Smooth muscle cell of the pulmonary artery (primary cell): ENCODE measurements at places on chromosomes 7 and 10. TPM values are rescaled to one million over a fixed set of nuclear protein-coding genes. Genes with fewer than 3 reads are reported as not detected.

The TMEM26 gene
- 0.40 and 2.0 TPM in 2 replicates for total RNA-seq

The NUTM2A gene
- total RNA-seq: 0.46 and 0.56 TPM in 2 replicates

The PLXDC2 gene
- total RNA-seq: 12.7 and 22.9 TPM in 2 replicates

The APBB1IP gene
- total RNA-seq: 0.13 and 0.26 TPM in 2 replicates

The STEAP1 gene
- 48.2 and 62.2 TPM in 2 replicates for total RNA-seq

The ICA1 gene
- total RNA-seq: 0.13 and 0.52 TPM in 2 replicates

The OR13A1 gene
- total RNA-seq: not detected in 2 replicates

The ITIH5 gene
- total RNA-seq: 3.6 and 24.9 TPM in 2 replicates

The PRKCQ gene
- 0.03 TPM in 1 of 2 replicates, not detected in the other for total RNA-seq

The LIPA gene
- 54.0 and 63.7 TPM in 2 replicates for total RNA-seq

The PHKG1 gene
- total RNA-seq: 1.3 and 1.8 TPM in 2 replicates

The NOLC1 gene
- 20.2 and 28.0 TPM in 2 replicates for total RNA-seq

The LIPK gene
- not detected in 2 replicates for total RNA-seq

The TMEM225B gene
- total RNA-seq: 0.52 and 1.1 TPM in 2 replicates

The ARHGAP22 gene
- 85.4 and 107 TPM in 2 replicates for total RNA-seq

The GNAT3 gene
- not detected in 2 replicates for total RNA-seq

The SLC13A1 gene
- not detected in 2 replicates for total RNA-seq

The GOLGA7B gene
- under 0.01 and 0.03 TPM in 2 replicates for total RNA-seq

The ADCYAP1R1 gene
- total RNA-seq: not detected in 2 replicates

The ARHGEF35 gene
- total RNA-seq: 0.63 and 1.3 TPM in 2 replicates

The NACAD gene
- 3.8 and 4.2 TPM in 2 replicates for total RNA-seq

The ORC5 gene
- total RNA-seq: 51.7 and 72.7 TPM in 2 replicates

The MSMB gene
- total RNA-seq: not detected in 2 replicates

The AGR2 gene
- not detected in 2 replicates for total RNA-seq

The RPEL1 gene
- 0.07 TPM in 1 of 2 replicates, not detected in the other for total RNA-seq

The TM9SF3 gene
- 103 and 145 TPM in 2 replicates for total RNA-seq

The NPS gene
- total RNA-seq: not detected in 2 replicates

The ASB10 gene
- total RNA-seq: not detected in 2 replicates

The CDC14C gene
- not detected in 2 replicates for total RNA-seq

The LIPJ gene
- total RNA-seq: not detected in 2 replicates

The GHRHR gene
- total RNA-seq: not detected in 2 replicates

The RNF133 gene
- total RNA-seq: 0.46 TPM in 2 replicates

The KCND2 gene
- 0.46 and 4.9 TPM in 2 replicates for total RNA-seq

The PRR15 gene
- 0.20 and 0.39 TPM in 2 replicates for total RNA-seq

The CC2D2B gene
- total RNA-seq: 0.07 and 0.17 TPM in 2 replicates

The CHRM2 gene
- total RNA-seq: 3.0 and 8.7 TPM in 2 replicates

The UTF1 gene
- total RNA-seq: not detected in 2 replicates

The PILRA gene
- total RNA-seq: 0.26 TPM in 1 of 2 replicates, not detected in the other

The STOX1 gene
- 0.07 and 0.13 TPM in 2 replicates for total RNA-seq

The ASB15 gene
- total RNA-seq: not detected in 2 replicates

The IFIT1B gene
- 0.03 TPM in 1 of 2 replicates, not detected in the other for total RNA-seq
